ENCODE measurements at places on chromosomes 3 and 15. TPM values are rescaled to one million over a fixed set of nuclear protein-coding genes. Genes with fewer than 3 reads are reported as not detected.

Gene GOLGA8T
- 0.19 TPM for total RNA-seq

Gene GATM
- 3.3 TPM for total RNA-seq

Gene TATDN2
- 49.8 TPM for total RNA-seq

Gene SLC38A3
- not detected for total RNA-seq

Gene ZNF621
- 35.5 TPM for total RNA-seq

Gene CYP1A2
- not detected for total RNA-seq

Gene SNX22
- total RNA-seq: 0.74 TPM

Measured in activated T-cell treated with anti-CD3 and anti-CD28 coated beads, Interleukin-2, amount 50 U/mL, for 72 hours (primary cell).